ENCODE measurements at places on chromosomes 3 and 15.

DNA sequence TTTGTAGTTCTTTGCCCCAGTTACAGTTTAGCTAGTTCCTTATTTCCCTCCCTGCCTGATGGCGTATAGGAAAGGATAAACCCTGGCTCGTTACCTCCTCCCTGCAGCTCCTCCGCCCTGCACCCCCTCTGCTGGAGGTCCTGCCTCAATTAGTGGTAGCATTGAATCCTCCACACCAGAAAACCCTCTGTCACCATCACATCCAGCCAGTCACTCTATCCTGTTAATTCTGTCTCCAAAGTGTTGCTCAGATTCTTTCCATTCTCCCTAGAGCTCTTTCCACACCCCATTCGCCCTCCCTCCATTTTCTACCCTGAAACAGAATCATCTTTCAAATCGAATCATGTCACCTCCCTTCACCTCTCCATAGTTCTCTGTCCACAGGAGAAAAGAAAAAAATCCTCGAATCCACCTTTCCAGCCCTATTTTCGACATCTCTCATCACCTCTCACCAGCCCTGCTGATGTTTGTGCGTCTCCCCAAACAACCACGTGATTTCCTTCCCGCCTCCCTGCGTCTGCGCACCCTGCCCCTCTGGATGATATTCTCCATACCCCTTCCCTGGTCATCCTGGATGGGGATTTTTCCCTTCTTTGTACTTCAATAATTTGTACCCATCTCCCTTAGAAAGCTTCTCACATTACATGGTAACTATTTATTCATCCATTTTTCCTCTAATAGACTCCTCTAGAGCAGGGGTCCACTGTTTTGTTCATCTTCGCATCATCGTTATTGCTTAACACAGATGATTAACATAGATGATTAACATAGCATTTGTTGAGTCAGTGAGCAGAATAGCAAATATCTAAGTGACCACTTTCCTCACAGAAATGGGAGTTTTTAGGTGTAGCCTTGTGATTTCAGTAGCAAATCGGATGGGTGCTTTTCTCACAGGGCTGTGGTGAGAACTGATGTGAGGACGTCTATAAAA is 37.1 kb downstream of the MAP3K13 start:
- peak; percentile 19 for DNase-seq

DNA sequence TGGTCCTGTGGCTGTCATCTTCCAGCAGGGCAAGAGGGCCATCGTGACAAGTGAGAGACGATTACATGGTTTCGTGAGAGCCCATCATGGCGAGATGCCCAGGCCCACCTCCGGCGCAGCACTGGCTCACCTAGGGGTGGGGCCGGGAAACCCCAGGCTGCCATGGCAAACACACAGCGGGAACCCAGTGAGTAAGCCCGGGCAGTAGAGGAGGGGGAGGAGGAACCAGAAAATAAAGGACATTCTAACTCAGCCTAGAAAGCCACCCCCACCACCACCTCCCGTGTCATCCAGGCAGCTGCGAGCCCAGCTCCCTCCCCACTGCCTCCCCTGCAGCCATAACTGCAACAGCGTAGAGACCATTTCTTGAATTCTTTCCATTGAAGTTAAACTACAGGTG is 52.3 kb downstream of the PCSK6 start:
- DNase-seq: no peak

- DNase-seq: no peak
Observed at GRCh38 chr3:65400899-65401298, 637.8 kb downstream of the MAGI1 start.

- DNase-seq: no peak
Observed at GRCh38 chr3:133136114-133137041, 98.2 kb downstream of the TMEM108 start.

DNA sequence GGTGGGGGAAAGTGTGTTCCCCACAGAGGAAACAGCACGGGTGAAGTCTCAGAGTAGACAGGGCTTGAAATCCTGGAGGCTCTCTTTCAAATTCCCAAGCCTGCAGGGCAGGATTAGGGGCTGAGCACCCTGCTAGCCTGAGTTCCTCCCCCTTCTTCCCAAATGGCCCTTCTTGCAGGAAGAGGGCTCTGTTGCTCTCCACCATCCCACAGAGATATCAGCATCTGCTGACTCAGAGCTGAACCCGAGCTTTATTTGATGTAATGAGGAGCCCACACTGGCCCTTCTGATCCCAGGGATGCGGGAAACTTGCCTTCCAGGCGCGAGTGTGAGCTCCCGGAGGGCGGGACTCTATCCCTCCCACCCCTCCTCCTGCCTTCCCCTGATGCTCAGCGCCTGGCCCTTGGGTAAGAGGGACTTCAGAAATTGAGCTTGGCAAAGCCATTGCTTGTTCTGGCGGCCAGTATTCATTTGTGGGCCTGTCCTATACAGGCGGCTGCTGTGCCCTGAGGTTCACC is 1.4 kb upstream of the STRA6 start:
- peak; percentile 81 for DNase-seq

GRCh38 chr15:25860885-25861866 is 2.0 kb downstream of the ATP10A start:
- peak; percentile 41 for DNase-seq

DNA sequence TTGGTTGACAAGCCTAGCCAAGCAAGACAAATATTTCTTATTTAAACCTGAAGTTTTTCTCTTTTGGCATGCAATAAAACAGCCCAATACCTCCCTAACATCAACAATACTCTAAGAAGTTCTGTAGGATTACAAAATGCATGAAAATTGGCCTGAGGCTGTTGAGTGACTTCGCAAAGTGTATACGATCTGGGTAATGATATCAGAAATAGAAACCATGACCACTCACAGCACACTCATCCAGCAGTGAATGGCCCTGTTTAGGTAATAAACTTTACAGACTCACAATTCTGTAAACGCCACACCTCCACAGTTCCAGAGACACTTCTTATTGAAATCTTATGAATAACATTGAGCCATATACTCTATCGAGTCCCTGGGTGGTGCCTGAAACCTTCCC is 83.0 kb upstream of the NAALADL2 start:
- peak; percentile 68 for DNase-seq

GRCh38 chr3:157531301-157531660 is 28.1 kb upstream of the VEPH1 start:
- peak; percentile 44 for DNase-seq

DNA sequence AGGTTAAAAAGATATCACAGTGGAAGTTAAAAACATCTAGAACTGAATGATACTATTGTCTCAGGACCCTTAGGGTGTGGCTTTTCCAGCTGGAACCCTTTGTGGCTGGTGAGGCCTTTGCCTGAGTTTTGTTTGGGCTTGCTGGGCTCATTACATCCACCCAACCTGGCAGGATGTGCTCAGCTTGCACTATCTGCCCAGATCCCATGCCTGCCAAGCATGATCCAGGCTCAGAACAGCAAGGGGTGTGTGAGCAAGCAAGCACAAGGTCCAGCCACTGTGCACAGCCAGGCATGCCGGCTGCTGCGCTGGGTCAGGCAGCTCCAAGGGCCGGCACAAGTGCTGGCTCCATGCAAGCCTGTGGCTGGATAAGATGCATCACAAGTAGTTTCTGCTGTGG is 512.7 kb upstream of the CDIN1 start:
- DNase-seq: no peak

- DNase-seq: no peak
Observed at GRCh38 chr3:181344331-181344730, 354.8 kb upstream of the DNAJC19 start.

- DNase-seq: no peak
Observed at GRCh38 chr3:124442463-124442862, 287.8 kb upstream of the UMPS start.

GRCh38 chr3:4225005-4225471 is 78.1 kb upstream of the SETMAR start:
- DNase-seq: no peak

DNA sequence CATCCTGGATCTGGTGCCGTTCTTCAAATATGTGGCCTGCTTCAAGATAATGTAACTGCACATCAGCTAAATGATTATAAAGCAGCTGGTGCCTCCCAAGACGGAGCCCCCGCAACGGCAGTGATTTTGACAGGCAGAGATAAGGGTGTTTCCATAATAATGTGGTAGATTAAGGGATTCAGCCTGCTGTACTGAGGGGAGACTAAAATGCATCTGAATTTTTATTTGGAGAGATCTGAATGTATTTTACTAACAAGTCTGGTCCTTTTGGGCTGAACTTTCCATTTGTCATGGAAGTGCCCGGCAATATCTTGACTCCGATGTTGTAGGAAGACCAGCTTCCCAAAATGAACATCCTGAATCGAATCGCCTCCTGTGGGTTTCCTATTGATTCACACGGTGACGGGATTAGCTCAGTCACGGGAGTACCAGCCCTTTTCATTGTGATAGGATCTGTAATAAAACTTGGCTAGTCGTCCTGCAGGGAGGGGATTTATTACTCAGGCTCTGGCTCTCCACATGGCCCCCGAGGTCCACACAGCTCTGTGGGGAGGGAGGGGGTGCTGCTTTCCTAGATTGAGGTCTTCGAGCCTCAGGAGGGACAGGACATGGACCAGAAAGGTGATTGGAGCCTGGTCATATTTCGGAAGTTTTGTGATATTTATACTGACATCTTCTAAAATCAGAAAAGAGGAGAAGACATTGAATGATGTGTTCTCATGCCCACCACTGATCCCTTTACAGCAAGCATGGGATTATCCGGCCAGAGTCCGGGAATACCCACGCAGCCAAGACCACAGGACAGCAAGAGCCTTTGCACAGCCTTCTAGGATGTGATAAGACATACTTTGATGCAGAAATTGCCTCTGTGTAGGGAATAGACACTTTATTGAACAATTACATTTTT is 2.5 kb upstream of the PCSK6 start:
- DNase-seq: no peak

GRCh38 chr15:60316961-60317360 is 80.8 kb downstream of the ANXA2 start:
- DNase-seq: no peak

GRCh38 chr3:166533740-166534139 is 696.5 kb upstream of the BCHE start:
- DNase-seq: no peak

DNA sequence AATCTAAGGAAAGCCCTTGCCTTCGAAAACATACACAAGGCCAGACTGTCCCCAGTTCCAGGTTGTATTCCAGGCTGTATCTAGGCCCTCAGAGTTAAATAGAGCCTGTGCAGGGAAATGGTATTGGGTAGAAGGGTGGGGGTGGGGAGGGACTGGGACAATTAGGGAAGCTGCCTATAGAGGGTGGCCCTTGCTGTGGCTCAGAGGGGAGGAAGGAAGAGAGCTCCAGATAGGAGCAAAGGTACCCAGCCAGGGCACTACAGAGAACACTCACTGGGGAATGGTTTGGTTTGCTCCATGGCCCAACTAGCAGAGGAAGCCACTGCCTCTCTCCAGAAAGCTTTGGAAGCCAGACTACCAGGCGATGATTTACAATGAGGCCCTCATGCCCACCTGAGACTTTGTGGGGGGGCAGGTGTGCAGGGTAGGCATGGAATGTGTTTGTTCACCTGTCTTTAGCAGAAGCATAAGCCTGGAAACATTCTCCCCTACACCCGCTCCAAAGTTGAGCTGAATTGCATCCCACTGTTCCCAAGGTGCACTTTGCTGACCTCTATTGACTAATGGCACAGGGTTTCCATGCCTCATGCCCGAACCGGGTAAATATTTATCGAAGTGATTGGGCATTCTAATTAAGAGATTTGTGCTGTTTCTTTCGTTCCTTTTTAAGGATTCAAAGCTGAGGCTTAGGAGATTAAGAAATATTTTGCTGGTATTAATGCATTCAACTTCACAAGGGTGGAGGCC is 6.3 kb upstream of the TLE3 start:
- no peak for DNase-seq

DNA sequence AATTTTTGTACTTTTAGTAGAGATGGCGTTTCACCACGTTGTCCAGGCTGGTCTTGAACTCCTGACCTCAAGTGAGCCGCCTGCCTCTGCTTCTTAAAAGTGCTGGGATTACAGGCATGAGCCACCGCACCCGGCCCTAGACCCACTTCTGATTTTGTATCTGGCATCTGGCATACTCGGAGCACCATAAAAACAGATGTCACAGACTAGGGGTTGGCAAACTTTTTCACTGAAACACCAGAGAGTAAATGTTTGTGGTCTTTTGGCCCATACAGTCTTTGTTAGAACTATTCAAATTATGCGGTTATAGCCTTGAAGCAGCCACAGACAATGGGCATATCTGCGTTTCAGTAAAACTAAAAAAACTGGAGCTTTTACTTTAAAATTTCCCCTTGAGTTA is 110.7 kb downstream of the TJP1 start:
- DNase-seq: no peak

- DNase-seq: peak; percentile 56
Observed at GRCh38 chr3:99674086-99674789, 35.8 kb downstream of the COL8A1 start.

DNA sequence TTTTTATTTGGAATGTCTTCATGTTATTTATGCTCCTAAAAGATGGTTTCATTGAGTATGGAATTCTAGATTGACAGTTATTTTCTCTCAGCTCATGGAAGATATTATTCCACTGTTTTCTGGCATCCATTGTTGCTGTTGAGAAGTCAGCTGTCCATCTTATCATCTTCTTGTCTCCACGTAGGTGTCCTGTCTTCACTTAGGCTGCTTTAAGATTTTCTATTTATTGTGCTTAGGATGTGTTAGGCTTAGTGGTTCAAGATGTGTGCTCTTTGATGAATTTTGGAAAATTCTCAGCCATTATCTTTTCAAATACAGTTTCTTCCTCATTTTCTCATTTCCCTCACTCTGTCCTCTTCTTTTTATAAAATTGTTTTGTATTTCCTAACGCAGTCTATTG is 52.0 kb downstream of the SNRK start:
- DNase-seq: no peak

DNA sequence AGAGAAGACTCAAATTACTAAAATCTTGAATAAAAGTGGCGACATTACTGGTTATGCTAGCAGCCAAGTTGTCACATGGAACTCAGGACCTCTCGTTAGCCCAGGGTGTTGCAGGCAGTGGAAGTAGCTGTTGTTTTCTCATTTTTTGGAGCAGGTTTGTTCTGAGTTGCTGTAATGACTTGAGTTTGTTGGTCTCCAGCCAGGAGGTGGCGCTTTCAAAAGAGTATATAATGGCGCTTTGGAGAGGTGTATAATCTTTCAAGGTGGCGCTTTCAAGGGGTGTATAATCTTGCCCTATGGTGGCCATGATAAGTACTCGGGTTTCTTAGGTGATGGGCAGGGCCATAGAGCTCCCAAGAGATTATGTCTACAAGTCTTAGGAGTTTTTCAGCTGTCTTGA is 632.7 kb downstream of the NTRK3 start:
- DNase-seq: no peak

DNA sequence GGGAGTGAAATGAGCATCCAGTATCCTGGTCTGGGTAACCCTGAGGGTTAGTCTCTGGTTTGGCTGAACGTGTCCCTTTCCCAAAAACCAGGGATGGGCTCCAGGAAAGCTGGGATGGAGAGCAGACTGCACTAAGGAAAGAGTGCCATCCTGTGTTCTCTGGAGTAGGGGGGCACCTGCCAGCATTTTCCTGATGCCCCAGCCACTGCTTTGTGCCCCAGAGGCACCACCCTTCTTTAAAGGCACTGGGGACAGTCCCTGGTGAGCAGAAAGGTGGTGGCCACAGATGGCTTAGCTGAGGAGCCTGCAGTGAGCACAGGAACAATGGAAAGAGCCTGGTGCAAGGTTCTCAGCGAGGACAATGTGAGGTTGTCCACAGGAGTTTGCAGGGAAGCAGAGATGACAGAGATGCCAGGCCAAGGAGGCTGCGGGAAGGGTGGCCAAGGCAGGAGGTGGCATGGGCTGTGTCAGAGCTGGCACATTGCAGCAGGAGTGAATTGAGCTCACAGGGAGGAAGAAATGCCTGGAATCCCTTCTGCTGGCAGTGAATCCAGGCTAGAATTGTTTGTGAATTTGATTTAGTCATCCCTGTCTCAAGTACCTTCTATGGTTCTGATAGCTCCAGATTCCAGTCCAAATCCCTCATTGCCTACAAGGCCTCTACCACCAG is 39.9 kb downstream of the AMOTL2 start:
- DNase-seq: peak; percentile 92

Data from EH (cell line).